ENCODE measurements at places on chromosomes 7 and 10.

DNA sequence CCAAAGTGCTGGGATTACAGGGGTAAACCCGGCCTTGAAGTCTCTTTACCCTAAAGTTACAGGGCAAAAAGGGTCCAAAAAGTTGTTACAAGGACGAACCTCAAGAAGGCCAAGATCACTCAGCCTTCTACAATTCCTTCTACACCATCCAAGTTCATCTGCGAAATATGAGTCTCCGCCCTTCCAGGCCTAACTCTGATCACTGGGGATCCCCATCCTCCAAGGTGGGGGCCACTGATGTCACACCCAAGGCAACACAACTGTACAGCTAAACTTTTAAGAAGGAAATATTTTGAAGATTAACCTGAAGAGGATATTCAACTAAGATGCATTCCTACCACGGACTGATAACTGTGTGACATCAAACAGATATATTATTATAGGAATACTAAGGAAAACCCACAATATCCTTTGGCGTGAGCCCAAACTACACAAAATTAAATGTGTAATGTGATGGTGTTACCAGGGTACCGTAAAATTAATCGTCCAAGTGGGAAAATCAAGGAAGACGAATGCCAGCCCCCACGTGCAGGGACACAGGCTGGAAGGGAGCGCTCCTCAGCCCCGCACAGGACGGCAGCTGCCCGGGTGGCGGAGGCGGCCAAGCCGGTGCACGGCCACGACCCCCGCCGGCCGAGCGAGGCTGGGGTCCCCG, 1.0 kb downstream of the PAXIP1 start:
- DNase-seq = peak; percentile 16

- DNase-seq = no peak
These were observed 29.5 kb downstream of the SMNDC1 start for GRCh38 chr10:110275128-110275729.

DNA sequence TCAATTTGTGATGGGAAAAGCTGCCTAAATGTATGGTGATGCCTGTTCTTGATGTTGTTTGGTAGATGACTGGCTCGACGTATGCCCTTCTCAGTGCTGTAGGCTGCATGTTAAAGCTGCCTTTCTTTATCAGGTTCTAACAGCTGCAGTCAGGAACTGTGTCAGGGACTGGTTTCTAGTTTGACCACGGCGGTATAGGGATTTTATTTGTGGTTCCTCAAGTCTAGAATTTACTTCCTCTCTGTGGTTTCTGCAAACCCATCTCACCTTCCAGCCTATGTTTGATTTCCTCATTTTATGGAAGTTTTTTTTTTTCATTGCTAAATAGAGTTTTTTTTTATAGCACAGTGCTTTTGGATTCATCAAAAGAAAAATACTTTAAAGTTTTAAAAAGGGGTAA, 26.5 kb downstream of the LMTK2 start:
- no peak for DNase-seq

DNA sequence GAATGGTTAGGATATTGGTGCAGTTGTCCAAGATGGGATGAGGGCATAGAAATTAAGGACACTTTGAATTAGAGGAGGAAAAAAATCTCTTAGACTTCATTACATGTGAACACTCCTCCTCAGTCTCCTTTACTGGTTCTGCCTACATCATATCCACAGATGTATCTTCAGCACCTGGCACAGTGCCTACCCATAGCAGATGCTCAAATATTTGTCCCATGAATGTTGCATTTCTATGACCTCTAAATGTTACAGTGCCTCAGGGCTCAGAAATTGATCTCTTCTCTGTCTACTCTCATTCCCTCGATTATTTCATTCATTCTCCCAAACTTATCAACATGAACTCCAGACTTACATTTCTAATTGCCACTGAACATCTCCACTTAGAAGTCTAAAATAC, 17.1 kb downstream of the CNNM1 start:
- no peak for DNase-seq

- DNase-seq = no peak
These were observed 8.3 kb upstream of the FMC1 start for GRCh38 chr7:139332697-139333359.

DNA sequence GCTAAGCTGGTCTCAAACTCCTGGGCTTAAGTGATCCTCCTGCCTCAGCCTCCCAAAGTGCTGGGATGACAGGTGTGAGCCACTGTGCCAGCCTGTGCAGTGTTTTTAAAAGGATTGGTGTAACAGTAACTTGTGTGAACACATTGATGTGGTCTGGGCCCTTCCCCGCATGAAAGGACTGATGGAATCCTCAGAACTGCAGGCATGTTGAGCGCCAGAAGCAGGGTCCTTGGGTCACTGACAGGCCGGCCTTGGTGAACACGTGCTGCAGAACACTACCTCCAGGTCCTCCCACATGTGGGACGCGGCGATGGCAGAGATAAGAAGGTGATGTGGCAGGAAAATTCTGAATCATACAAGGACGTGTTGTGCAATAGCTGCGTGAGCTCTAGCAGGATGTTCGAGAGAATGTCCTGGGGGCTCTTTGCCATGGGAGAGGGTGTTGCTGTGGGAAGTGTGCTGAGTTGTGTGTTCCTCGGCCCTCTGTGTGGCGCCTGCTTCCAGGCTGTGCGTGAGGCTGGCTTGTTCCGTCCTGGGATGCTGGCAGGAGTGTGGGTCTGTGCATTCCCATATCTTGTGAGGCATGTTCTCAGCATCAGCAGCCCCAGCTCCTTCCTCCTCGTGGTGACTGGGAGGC, 68.2 kb downstream of the DNAJB6 start:
- DNase-seq = peak; percentile 30

- DNase-seq = peak; percentile 21
These were observed 84.3 kb upstream of the PHF14 start for GRCh38 chr7:10889266-10889898.

DNA sequence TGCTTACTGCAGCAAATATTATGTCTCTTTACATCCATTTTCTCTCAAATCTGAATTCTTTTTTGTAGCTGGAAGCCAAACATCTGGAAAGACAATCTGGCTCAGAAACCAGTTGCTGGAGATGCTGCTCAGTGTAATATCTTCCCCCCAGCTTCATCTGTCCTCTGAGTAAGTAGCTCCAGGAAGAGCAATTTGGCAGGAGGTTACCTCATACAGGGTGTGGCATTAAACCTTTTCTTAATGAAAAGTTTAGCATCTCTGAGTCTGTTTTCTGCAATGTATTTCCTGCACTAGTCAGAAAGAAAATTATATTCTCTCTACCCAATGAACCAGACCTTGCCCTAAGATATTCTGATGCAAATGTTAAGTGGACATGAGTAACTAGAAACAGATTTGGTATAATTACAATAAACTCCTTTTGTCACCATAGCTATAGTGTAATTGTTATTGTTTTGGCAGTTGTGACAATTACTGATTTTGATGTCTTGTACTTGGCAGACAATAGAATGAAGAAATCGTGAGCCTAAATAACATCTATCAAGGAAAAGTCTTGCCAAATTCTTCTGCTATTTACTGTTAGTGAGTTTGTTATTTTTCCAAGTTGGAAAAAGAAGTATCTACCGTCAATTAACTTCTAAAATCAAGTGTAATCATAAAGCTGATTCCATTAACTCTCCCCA, 123.3 kb downstream of the WDFY4 start:
- no peak for DNase-seq

GRCh38 chr7:32155712-32156111, 85.5 kb upstream of the PDE1C start:
- DNase-seq = no peak

GRCh38 chr10:71128311-71128980, 83.9 kb upstream of the UNC5B start:
- DNase-seq = no peak

GRCh38 chr7:43517464-43517863, 65.4 kb upstream of the STK17A start:
- no peak for DNase-seq

- DNase-seq = no peak
These were observed 137.5 kb downstream of the SNX10 start for GRCh38 chr7:26429168-26429567.

GRCh38 chr7:129367700-129368388, 66.4 kb upstream of the STRIP2 start:
- DNase-seq = peak; percentile 64

- no peak for DNase-seq
These were observed 59.9 kb downstream of the PON1 start for GRCh38 chr7:95264363-95264891.

DNA sequence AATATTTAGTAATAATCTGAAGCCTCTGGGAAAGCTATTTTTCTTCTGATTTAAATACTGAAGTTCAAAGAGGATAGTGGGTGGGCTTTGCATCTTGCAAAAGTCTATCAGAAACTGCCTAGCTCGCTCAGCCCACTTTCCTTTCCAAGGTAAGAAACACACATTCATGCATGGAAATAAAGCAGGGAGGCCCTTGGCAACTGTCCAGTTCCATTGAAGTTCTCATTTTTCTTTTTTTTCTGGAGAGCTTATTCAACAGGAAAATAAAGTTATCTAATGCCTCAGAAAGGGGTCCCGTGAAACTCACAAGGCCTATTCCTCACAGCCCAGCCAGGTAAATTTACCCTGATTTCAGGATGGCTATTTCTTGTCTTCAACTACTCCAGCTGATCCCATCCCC, 654.9 kb downstream of the KCNMA1 start:
- DNase-seq = no peak

- DNase-seq = peak; percentile 17
These were observed 1.1 kb upstream of the PWWP2B start for GRCh38 chr10:132395704-132396493.

- no peak for DNase-seq
These were observed 828.2 kb downstream of the TNS3 start for GRCh38 chr7:46753662-46754061.

- no peak for DNase-seq
These were observed 130.2 kb downstream of the EGFR start for GRCh38 chr7:55149001-55149400.

DNA sequence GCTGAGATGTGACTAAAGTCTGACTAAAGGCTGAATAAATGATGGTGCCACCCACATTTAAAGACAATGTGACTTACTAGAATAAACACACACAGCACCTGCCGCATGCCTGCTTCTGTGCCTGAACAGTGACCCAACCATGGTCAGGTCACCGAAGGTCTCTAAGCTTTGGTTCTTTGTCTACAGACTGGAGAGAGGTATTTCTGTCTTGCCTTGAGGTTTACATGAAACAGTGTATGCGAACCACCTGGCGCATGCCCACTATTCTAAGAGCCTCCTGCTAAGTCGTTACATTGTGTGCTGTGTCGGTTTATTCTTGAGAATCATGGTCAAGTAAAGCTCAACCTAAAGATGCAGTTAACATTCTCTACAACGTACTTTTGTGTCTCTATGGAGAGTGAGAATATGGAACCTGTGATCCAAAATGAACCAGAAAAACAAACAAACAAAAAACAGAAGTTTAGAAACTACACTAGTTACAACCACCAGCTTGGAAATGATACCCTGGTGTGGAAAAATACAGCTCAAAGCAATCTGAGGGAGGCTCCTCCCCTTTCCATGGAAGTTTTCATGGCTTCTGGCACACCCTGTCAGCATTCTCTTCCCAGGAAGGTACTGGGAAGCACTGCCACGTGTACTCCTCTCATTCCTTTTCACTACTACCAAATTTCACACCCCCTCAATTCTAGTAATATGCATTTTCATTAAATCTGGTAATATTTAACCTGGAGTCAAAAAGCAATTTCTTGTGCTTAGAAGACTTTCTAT, 40.0 kb downstream of the VOPP1 start:
- DNase-seq = no peak

All from activated T-cell treated with anti-CD3 and anti-CD28 coated beads for 24 hours (primary cell).